ENCODE measurements at places on chromosomes 12 and 14. TPM values are rescaled to one million over a fixed set of nuclear protein-coding genes. Genes with fewer than 3 reads are reported as not detected.

DNA sequence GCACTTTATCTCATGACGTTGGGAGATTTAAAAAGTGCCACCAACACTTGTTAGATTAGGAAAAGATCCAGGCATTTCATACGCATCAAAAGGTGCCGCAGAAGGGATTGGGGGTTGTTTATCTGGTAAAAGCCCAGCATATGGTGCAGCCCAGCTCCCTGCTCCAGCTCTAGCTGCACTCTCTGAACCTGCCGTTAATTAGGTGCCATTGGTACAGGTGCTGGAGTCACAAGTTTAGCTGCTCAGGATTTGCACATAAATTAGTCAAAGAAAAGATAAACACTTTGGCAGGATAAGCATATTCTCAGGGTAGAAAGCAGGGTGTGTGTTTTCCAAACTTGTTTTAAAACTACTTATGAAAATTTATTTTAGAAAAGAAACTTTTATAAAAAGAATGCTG lies 932.6 kb upstream of the TMEM132C start:
- H3K36me3 ChIP-seq: no peaks in the 10 kb centered on the region
- no peaks in the 10 kb centered on the region for H3K4me1 ChIP-seq
- no peak overlapping the region for H3K4me3 ChIP-seq
- DNase-seq: no peak
- H3K27me3 ChIP-seq: no peaks in the 10 kb centered on the region
- H3K27ac ChIP-seq: no peak overlapping the region

- DNase-seq: no peak
- no peaks in the 10 kb centered on the region for H3K4me1 ChIP-seq
- H3K36me3 ChIP-seq: no peaks in the 10 kb centered on the region
- H3K27ac ChIP-seq: no peak overlapping the region
- no peaks in the 10 kb centered on the region for H3K27me3 ChIP-seq
These were observed 747.3 kb downstream of the NRXN3 start for GRCh38 chr14:78917462-78917861.

GRCh38 chr12:23662966-23663365 lies 286.5 kb downstream of the SOX5 start:
- H3K4me1 ChIP-seq: no peaks in the 10 kb centered on the region
- H3K4me3 ChIP-seq: no peak overlapping the region
- no peak for DNase-seq

GRCh38 chr14:35403114-35403602 lies 1.4 kb downstream of the NFKBIA start:
- H3K27me3 ChIP-seq: no peaks in the 10 kb centered on the region
- H3K4me1 ChIP-seq: peaks cover 15% of the 10 kb centered on the region
- H3K36me3 ChIP-seq: peaks cover 27% of the 10 kb centered on the region
- peak overlapping the region; percentile 58 for H3K4me3 ChIP-seq

DNA sequence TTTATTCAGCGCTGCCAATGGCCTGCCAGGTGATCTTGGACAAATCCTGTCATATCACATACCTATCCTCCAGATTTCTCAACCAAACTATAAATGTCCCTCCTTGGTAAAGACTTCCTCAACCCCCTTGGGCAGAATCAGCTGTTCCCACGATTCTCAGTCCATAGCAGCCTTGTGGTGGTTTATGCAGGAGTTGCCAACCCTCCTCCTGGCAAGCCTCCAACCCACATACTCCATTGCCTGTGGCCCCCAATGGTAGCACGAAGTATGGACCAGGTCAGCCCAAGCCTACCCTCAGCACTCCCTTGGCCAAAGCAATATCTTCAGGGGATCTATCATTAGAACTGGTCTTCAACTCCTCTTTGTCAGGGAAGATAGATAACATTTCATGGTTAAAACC lies 27.0 kb downstream of the FBLN5 start:
- DNase-seq: no peak
- peaks cover 33% of the 10 kb centered on the region for H3K36me3 ChIP-seq
- H3K27ac ChIP-seq: no peak overlapping the region
- no peaks in the 10 kb centered on the region for H3K27me3 ChIP-seq
- no peak overlapping the region for H3K4me3 ChIP-seq

DNA sequence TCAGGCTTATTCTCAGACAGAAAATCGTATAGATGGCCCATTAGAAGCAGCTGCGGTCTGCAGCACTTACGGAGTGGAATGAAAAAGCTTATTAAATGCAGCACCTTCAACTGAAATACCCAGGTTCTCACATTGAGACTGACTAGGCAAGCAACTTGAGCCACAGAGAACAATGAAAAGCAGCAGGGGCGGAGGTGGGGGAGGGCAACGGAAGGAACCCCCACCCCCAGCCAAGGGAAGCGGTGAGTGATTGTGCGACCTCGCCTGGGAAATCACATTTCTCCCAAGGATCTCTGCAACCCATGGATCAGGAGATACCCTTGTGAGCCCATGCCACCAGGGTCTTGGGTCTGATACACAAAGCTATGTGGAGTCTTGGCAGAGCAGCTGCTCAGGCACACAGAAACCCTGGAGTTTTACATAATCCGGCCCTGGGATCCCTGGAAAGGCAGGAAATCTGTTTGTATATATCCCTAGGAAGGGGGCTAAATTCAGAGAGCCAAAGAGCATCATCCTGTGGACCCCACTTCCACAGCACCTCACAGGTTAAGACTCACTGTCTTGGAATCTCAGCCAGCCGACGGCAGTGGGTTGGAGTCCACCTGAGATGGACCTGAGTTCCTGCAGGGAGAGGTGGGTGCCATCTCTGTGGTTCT lies 38.1 kb downstream of the PZP start:
- H3K27me3 ChIP-seq: no peaks in the 10 kb centered on the region
- H3K36me3 ChIP-seq: no peaks in the 10 kb centered on the region
- H3K4me3 ChIP-seq: no peak overlapping the region
- H3K4me1 ChIP-seq: no peaks in the 10 kb centered on the region
- no peak overlapping the region for H3K27ac ChIP-seq

The STAB2 gene
- not detected for polyA plus RNA-seq

The PTPN21 gene
- 10.7 TPM for polyA plus RNA-seq

The SLC7A8 gene
- polyA plus RNA-seq: 0.33 TPM

The PSMA6 gene
- polyA plus RNA-seq: 171 TPM

Data from IMR-90 (cell line).